Dermis microvascular lymphatic vessel endothelial cell (primary cell): ENCODE measurements at places on chromosomes 1 and 21.

- DNase-seq = peak; percentile 62
Measured at GRCh38 chr1:218351391-218352074, 6.4 kb downstream of the TGFB2 start.

DNA sequence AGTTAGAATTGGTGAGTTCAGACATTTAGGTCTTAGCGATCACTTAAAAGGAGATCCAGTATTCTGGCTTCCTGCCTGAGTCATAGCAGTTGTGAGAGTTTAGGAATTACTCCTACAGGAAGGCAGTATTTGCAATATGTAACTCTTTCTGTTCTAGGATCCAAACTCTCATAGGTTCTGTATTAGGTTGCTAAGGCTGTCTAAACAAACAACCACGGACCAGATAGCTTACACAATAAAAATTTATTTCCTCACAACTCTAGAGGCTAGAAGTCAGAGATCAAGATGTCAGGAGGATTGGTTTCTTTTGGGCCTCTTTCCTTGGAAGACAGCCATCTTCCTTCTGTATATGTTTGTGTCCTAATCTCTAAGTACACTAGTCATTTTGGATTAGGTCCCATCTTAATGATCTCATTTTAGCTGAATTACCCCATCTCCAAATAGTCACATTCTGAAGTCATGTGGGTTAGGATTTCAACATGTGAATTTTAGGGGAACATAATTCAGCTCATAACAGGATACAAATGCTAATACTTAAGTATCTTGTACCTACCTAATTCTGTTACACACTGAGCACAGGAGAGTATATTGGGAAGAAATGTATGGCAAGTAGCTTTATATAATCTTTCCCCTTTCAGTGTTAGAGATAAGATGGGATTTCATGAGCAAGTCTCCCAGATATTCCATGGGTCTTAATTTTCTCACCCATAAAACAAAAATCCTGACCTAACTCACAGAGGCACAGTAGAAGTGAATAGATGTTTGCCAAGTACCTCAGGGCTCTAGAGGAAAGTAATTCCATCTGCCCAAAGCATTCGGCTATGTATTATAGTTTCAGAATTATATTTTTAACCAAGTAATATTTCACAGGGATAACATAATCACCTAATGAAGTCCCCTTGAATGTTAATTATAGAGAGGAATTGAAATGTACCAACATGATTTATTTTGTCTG is 144.4 kb downstream of the PTBP2 start:
- DNase-seq = no peak

DNA sequence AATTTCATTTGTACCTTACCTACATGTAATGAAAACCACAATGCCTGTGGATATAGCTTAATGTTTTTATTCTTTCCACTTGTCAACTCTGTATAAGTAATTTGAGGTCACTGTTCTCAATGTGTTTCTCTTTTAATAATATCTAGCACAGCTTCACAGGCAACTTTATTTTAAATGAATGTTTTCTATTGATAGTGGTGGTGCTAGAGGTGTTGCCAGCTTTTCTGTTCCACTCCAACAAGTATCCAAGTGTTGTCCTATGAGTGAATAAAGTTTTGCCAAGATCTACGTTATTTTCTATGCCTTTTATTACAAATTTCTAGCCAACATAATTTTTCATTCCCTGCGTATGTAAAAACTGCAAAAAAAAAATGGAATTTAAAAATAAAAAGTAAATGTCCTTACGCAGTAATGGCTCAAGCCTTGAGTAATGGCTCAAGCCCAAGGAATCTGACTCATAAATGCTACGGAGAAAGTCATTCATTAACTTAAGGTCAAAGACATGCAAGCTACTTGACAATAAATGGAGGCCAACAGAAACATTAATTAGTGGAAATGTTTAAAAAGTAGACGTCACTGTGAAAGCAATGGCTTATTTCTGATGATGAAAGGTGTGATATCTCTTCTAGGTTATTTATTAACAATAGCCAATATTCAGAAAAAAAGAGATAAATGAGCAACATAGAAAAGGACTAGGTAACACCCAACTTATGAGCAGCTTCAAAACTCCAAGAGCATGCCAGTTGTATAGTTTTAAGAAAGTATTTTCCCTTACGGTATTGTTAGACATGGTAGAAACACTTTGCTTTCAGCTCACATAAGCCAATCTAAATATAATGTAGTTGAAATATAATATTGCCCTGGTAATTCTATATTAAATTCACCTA is 71.4 kb downstream of the SLC44A5 start:
- DNase-seq = no peak

GRCh38 chr1:24386931-24387330 is 26.7 kb downstream of the STPG1 start:
- no peak for DNase-seq

- DNase-seq = no peak
Measured at GRCh38 chr1:247551721-247552120, 2.8 kb downstream of the GCSAML start.

- DNase-seq = no peak
Measured at GRCh38 chr1:54567961-54568360, 19.9 kb downstream of the ACOT11 start.

DNA sequence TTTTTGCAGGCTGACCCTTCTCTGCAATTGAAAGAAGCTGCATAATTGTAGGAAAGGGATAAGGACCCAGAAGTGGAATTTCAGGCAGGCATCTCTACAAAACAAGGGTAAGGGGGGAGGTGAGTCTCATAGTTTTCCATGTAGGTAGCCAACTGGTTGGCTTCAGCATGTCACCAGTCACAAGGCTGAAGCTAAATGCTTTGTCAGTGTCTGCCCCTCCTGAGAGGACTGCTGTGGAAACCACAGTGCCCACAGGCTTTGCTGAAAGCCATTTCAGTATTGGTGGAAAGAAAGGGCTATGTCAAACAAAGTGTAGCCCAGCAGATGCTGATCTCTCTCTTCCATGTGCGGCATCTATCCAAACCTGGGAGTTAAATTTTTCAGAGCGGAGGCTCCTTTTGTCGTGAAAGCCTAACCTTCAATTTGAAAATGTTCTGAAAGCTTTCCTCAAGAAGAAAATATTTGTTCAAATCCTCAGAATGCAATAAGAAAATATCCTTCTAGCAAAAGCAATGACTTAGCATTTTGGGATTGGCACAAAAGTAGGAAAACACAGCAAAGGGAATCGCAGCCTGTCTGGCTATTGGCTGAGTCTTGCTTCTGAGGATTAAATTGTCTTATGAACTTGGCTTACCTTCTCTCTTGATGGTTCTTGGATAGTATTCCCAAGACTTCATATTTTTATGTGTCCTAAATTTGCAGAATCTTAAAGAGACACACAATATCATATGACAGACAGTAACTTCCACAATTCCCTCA is 591.7 kb downstream of the PLPP3 start:
- DNase-seq = peak; percentile 18

GRCh38 chr1:175826705-175827104 is 83.3 kb upstream of the TNR start:
- no peak for DNase-seq

DNA sequence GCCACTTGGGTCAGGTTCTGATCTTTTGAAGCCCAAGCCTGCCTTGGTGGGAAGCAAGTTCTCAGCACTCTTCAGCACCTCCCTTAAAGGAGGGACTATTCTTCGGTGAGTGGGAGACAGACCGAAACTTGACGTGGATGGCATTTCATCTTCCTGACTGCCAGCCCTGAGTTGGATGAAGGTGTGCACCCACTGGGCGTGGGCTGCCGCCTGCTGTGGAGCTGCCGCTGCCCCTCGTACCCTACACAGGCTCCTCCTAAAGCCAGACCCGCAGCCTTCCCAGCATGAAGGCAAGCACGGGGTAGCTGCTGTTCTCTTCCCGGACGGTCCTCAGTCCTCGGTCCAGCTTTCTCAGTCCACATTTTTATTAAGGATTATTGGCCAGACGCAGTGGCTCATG is 84.2 kb downstream of the SLC66A1 start:
- DNase-seq = no peak

DNA sequence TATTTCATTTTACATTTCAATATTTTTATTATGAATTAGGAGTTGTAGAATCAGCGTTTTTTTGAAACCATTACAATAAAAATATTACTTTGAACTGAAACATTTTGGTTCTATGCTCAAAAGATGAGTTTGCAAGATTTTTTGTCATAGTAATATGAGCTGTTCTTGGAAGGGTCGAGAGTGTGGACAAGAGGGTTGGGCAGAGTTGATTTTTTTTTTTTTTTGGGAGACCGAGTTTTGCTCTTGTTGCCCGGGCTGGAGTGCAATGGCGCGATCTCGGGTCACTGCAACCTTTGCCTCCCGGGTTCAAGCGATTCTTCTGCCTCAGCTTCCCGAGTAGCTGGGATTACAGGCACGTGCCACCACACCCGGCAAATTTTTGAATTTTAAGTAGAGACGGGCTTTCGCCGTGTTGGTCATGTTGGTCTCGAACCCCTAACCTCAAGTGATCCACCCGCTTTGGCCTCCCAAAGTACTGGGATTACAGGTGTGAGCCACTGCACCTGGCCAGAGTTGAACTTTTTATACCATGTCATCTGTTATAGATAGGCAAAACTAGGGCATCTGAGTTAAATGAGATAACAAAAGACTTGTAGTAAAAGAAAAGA is 3.3 kb downstream of the CACYBP start:
- DNase-seq = no peak

GRCh38 chr1:244436336-244437085 is 15.2 kb downstream of the ADSS2 start:
- DNase-seq = no peak

DNA sequence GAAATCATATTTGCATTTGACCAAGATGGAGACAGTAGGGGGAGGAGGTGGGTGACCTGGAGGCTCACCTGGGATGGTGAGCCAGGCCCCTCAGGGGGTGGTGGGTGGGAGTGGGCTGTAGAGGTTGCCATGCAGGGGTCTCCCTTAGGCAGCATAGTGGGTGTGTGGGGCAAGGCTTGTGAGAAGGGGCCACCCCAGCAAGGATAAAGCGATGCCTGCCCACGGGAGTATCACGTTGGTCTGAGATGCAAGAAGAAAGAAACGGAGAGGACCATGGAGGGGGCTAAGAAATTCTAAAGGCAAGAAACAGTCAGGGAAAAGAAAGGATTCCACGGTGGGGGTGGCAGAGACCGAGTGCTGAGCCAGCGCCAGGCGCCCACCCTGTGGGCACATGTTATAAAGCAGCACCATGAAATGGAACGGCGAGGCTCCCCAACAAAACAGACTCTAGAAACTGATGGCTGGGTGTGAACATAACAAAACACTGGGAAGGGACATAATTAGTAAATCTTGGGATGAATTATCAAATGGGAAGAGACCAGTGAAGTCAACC is 11.7 kb upstream of the C2CD2 start:
- DNase-seq = no peak

GRCh38 chr1:6996371-6996770 is 211.1 kb downstream of the CAMTA1 start:
- DNase-seq = no peak

DNA sequence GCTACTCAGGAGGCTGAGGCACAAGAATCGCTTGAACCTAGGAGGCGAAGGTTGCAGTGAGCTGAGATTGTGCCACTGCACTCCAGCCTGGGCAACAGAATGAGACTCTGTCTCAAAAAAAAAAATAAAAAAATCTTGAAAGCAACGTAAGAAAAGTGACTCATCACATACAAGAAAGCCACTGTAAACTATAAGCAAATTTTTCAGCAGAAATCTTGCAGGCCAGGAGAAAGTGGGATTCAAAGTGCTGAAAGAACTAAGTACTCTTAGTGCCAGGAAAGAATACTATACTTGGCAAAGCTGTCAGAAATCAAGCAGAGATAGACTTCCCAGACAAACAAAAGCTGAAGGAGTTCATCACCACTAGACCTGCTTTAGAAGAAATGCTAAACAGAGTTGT is 4.4 kb upstream of the HMGN1 start:
- no peak for DNase-seq

DNA sequence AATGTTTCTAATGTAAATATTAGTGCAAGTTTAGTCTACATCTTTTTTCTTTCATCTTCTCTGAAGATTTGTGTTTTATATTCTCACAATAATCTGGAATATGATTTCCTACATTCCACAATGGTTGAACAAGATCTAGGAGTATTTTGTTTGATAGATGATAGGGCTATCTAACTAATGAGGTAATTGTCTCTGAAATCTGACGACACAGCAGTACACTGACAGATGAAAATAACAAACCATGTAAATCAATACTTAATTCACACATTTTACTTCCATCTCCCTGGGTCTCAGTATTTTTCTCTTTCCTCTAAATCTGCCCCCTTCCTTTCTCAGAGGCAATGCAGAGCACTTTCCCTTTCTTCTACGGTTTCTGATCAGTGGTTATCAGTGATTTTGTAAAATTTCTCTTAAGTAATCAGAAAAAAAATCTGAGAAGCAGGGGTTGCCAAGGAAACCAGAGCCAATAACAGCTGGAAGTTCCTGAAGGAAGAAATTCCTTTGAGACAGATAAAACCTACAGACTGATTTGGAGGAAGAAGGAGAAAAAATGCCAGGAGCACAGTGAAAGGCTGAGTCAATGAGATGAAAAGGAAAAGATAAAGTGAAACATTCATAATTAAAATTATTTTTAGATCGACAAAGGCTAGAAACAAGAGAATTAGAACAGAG is 7.3 kb upstream of the ANKRD13C start:
- no peak for DNase-seq
